ENCODE measurements at places on chromosomes 6 and 20. TPM values are rescaled to one million over a fixed set of nuclear protein-coding genes. Genes with fewer than 3 reads are reported as not detected.
A peak's percentile ranks its signal among the peaks of the same experiment; 100 is the strongest.

Gene C20orf202
- 0.10 TPM for total RNA-seq

Gene FAM229B
- total RNA-seq, result 20.0 TPM

Gene FOXF2
- not detected for total RNA-seq

- peak; percentile 3 for DNase-seq
Measured at GRCh38 chr6:28251661-28252008, 434 bp downstream of the ZKSCAN4 start.

Gene ZSCAN12
- 4.0 TPM for total RNA-seq

DNA sequence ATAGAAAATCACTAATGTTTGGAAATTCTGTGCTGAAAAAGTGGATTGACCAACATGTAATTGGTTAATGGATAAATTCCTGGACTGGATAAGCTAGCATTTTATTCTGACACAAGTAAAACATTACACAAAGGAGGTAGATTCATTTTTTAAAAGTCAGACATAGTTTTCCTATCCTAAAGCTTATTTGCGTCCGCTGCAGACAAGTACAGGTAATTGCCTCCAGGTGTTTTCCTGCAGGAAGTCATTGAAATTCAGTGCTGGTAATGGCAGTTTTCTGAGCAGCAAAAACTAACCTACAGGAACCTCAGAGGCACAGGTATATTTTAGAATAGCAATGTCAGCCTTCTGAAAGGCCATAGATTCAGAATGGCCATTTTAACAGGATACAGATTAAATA is 20.0 kb upstream of the HIVEP1 start:
- no peak for DNase-seq

- DNase-seq, result no peak
Measured at GRCh38 chr6:135064586-135064985, 10.0 kb upstream of the HBS1L start.

DNA sequence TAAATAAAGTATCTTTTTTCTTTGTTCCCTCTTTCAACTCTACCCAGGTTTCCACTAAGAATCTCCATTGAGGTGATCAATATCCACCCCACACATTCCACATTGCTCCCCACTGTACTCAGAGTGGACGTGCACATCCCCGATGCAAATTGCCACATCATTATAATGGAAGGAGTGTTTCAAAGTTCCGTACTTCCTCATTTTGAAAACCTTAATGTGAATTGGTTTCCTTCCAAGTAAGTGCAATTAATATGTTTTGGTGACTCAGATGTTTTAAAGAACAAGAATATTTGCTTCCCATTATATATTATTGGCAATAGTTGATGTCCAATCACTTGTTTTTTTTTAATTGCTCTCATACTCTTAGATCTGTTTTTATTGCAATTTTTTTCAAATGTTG is 463.6 kb downstream of the HACE1 start:
- no peak for DNase-seq

Gene MPIG6B
- not detected for total RNA-seq

Gene UBD
- total RNA-seq, result not detected

Gene TCP11
- total RNA-seq, result not detected

DNA sequence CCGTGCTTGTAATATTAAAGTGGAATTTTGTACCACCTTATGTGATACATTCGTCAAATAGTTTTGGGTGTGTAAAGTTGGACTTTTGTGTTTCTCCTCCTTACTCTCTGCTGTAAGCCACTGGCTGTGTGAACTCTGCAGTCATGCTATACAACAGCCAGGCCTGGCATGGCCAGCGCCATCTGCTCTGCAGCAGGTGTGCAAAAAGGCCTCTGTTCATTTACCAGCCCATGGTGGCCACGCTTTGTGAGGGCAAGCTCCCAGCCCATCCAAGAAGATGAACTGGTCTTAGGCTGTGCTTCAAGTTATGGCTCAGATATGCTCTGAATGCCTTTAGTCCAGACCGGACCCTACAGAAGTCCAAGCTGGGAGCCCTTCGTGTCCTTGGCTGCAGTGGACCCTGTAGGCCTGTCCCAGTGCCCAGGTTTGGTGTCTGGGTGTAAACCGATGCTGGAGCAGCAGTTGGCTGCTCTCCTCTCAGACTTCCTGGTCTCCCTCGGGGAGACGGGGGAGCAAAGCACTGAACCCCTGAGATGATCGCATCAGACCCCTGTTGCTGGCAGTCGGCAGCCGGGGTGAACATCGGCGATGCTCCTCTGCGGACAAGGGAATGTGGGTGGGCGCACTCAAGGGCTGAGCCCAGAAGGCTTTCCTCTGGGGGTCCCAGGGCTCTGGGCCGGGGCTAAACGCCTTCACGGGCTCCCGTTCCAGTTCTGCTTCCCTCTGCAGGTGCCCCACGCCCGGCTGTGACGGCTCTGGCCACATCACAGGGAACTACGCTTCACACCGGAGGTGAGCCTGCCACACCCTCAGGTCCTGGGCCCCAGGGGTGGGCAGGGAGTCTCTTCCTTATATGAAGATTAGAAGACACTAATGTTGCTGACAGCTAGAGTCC is 28.6 kb upstream of the PCMTD2 start:
- peak; percentile 26 for DNase-seq

Gene FNDC1
- total RNA-seq, result 0.16 TPM

Gene SLC22A7
- not detected for total RNA-seq

DNA sequence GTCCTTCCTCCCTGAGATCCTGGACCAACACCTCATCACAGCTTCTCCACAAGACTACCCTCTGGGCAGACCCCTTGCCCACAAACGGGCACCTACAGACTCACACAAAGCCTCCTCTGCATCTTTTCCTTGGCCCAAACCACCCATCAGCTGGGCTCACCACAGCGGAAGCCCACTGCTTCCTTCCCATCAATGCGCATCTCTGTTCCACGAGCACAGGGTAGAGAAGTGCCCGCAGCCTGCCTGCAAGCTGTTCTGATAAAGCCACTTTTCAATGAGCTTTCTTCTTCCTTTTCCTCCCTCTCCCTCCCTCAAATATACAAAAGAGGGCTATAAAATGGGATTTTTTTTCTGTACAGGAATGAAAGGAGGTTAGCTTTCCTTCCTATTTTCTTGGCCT is 111.2 kb downstream of the NFATC2 start:
- no peak for DNase-seq

- no peak for DNase-seq
Measured at GRCh38 chr20:56608376-56608775, 20.7 kb upstream of the TFAP2C start.

GRCh38 chr20:1906361-1907051 is 11.3 kb downstream of the SIRPA start:
- DNase-seq, result no peak

- DNase-seq, result no peak
Measured at GRCh38 chr6:15088904-15089568, 156.8 kb upstream of the JARID2 start.

- DNase-seq, result no peak
Measured at GRCh38 chr6:144416773-144417172, 131.6 kb downstream of the UTRN start.

Gene SLC17A2
- total RNA-seq, result 0.21 TPM

Gene TIAM2
- total RNA-seq, result 29.4 TPM

DNA sequence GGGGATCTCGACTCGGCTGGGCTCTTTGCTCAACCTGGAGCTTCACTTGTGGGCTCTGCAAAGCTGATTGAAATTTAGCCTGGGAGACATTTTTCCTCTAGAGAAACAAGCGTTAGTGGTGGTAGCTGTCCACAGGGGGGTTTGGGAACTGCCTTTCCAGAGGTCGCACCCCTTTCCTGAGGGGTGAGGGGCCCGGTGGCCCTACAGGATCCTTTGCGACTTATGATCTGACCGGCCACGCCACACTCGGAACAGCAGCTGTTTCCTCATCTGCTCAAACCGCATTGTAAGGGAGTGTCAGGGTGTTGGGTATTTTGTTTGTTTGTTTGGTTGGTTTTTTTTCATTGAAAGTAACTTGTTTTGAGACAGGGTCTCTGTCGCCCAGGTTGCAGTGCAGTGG is 21.0 kb downstream of the PNLDC1 start:
- DNase-seq, result no peak

GRCh38 chr6:114449659-114450058 is 106.8 kb upstream of the HS3ST5 start:
- DNase-seq, result no peak

GRCh38 chr6:53618219-53618618 is 47.3 kb downstream of the KLHL31 start:
- DNase-seq, result no peak

GRCh38 chr6:906920-907319 is 214.0 kb upstream of the EXOC2 start:
- DNase-seq, result no peak

DNA sequence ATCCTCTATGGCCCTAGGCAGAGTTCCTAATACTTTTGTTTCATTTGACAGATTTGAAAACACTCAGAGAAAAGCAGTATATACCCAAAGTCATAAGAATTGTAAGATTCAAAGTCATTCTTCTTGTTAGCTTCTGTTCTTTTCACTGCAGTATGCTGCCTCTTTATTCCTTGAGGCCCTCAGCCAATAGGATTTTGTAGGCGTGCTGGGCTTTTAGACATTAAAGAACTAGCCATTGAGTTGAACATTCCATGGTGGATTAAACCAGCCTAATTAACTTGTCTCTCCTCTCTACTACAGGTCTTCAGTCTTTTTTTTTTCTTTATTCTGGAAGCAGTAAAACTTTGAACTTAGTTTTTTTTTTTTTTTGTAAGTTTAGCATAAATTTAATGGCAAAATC is 186.3 kb downstream of the PLCB4 start:
- DNase-seq, result no peak
